ENCODE measurements at places on chromosomes 5 and 9. TPM values are rescaled to one million over a fixed set of nuclear protein-coding genes. Genes with fewer than 3 reads are reported as not detected.

LMBRD2 gene
- 40.1 TPM for total RNA-seq

N4BP3 gene
- total RNA-seq, result under 0.01 TPM

DRD1 gene
- not detected for total RNA-seq

PTGES gene
- 162 TPM for total RNA-seq

TAF11L8 gene
- not detected for total RNA-seq

ACOT12 gene
- not detected for total RNA-seq

ZBTB34 gene
- total RNA-seq, result 7.7 TPM

ENTR1 gene
- 46.5 TPM for total RNA-seq

ATP10B gene
- total RNA-seq, result not detected

RLN1 gene
- not detected for total RNA-seq

CCDC69 gene
- total RNA-seq, result 2.0 TPM

IFNA21 gene
- not detected for total RNA-seq

TTF1 gene
- total RNA-seq, result 11.0 TPM

GABRA1 gene
- not detected for total RNA-seq

PLAC8L1 gene
- 0.59 TPM for total RNA-seq

TUSC1 gene
- 10.4 TPM for total RNA-seq

TAF1L gene
- not detected for total RNA-seq

GLRA1 gene
- total RNA-seq, result not detected

C9orf50 gene
- total RNA-seq, result not detected

OTP gene
- not detected for total RNA-seq

NSG2 gene
- not detected for total RNA-seq

MYOZ3 gene
- total RNA-seq, result 0.30 TPM

SMIM33 gene
- total RNA-seq, result not detected

FOXD4L6 gene
- total RNA-seq, result 0.37 TPM

ORM2 gene
- total RNA-seq, result not detected

PCDHGA10 gene
- 8.6 TPM for total RNA-seq

ZNF454 gene
- total RNA-seq, result 3.6 TPM

SLC6A19 gene
- total RNA-seq, result not detected

NOXA1 gene
- total RNA-seq, result 0.18 TPM

SPINK7 gene
- not detected for total RNA-seq

GABRB2 gene
- 0.30 TPM for total RNA-seq

SELENOP gene
- total RNA-seq, result 0.32 TPM

PAPPA gene
- 211 TPM for total RNA-seq

SLC6A18 gene
- not detected for total RNA-seq

NUTM2F gene
- not detected for total RNA-seq

OR1Q1 gene
- total RNA-seq, result not detected

FGFR4 gene
- total RNA-seq, result 0.59 TPM

MAMDC2 gene
- total RNA-seq, result 0.30 TPM

ROR2 gene
- total RNA-seq, result 20.5 TPM

FCN1 gene
- total RNA-seq, result not detected

FAM169A gene
- 0.74 TPM for total RNA-seq

TSSK1B gene
- 0.30 TPM for total RNA-seq

ZFP37 gene
- total RNA-seq, result 2.4 TPM
